ENCODE measurements at places on chromosomes 4 and X. TPM values are rescaled to one million over a fixed set of nuclear protein-coding genes. Genes with fewer than 3 reads are reported as not detected.

MAGEA8 gene
- total RNA-seq, result not detected

BEND2 gene
- not detected for total RNA-seq

NAT8L gene
- total RNA-seq, result 0.45 TPM

GYPE gene
- not detected for total RNA-seq

ANTXR2 gene
- total RNA-seq, result 12.9 TPM

UPF3B gene
- 3.7 TPM for total RNA-seq

PRPS2 gene
- total RNA-seq, result 91.0 TPM

ITM2A gene
- total RNA-seq, result not detected

NHSL2 gene
- total RNA-seq, result 0.06 TPM

APLN gene
- total RNA-seq, result 0.19 TPM

IL21 gene
- not detected for total RNA-seq

- DNase-seq, result no peak
Measured at GRCh38 chr4:177006331-177006730, 213.6 kb upstream of the VEGFC start.

GRCh38 chr4:27078934-27079455, 218.4 kb downstream of the STIM2 start:
- DNase-seq, result no peak

DNA sequence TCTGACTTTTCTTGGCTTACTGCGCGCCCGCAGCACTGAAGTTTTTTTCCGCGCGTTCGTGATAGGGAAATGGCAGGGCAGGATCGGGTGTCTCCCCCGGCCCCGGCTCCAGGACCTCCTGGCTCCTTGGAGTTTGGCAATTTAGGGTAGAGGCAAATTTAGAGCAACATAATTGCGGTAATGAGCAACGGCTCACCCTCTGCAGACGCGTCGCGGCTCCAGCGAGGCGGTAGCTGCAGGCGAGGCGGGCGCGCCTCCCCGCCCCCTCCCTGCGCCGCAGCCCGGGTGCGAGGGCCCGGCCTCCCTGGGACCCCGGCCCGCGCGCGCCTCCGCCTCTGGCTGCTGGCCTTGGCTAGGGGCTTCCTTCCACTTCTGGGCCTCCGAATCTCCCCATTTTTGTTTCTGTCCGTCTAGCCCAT, 6.2 kb downstream of the MSX1 start:
- DNase-seq, result no peak

- no peak for DNase-seq
Measured at GRCh38 chr4:153095448-153096204, 108.6 kb upstream of the TRIM2 start.

DNA sequence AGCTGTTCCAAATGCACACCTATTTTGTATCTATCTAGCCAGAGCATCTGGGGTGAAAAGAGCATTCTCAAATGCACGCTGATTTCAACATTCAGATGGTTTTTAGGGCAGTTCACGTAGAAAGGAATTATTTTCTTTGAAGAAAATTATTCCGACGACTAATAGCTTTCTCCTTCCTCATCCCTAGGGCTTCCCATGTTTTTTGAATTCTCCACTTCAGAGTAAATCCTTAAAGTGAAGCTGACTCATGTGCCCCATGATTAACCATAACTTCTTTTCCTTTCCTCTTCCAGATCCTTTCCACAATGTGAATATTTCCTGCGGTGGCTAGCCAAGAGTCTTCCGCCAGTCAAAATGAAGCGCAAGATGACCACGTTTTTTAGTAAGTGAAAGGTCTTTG, 86.7 kb upstream of the PDHA1 start:
- no peak for DNase-seq

- no peak for DNase-seq
Measured at GRCh38 chr4:6404611-6405396, 67.6 kb downstream of the PPP2R2C start.

DNA sequence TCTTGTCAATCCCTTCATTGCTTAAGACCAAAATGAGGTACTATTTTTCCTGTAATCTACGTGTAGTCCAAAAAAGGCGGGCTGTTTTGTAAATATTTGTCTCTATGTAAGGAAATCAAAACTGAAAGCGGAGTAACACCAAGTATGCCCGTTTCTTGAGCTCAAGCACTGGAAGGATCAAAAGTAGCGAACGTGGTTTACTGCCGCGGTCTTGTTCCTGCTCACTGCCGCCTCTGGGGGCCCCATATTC, 71.5 kb downstream of the AFF1 start:
- DNase-seq, result peak; percentile 82

- DNase-seq, result no peak
Measured at GRCh38 chr4:155615081-155615887, 51.4 kb upstream of the GUCY1A1 start.

DNA sequence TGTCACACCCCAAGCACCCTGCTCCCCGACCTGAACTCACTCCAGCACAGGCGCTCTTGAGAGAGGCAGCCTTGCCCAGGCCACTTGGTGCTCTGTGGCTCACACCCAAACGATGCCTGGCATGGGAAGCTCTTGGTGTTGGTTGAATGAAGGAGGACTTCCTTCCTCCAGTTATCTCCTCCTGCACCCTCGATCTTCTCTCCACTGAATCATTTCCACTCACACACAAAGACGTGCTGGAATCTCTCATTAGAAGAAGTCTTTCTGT, 90.5 kb upstream of the TRIM2 start:
- no peak for DNase-seq

DNA sequence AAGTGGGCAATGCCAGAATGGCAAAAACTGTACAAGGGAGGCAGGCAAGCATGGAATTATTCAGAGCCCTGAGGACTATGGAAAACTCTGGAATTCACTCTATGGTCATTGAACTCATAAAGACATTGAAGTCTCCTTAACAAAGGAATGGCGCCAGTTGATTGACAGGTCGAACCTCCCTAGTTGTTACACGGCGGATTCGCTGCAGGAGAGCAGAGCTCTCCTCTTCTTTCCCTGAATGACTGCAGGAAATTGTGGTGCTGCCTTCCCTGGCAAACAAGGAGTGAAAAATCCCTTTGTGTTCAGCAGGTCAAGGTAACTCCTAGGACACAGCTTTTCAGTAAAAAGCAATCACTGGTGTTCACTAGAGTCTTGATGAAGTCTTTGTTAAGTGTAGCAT, 732.8 kb upstream of the FRG1 start:
- DNase-seq, result no peak

- DNase-seq, result no peak
Measured at GRCh38 chr4:102546635-102547034, 45.5 kb downstream of the NFKB1 start.

GRCh38 chr4:4837316-4837715, 22.1 kb upstream of the MSX1 start:
- DNase-seq, result no peak

GRCh38 chr4:26459054-26459755, 31.1 kb downstream of the CCKAR start:
- DNase-seq, result peak; percentile 80

DNA sequence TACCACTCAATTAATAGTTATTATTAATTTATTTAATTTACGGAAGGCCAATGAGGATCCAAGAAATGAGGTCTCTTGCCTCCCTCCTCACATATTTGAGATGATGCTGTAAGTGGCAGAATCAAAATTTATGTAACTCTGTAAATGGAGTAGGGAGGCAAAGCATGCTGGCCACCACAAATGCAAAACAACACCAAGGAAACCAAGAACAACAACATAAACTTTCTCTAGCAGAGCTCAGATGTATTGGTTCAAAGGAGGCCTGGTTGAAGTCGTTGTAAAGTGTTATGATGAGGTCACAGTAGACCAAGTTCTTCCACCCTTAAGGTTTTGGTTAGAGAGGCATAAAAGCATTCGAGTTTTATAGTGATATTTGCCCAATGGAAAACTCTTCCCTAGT, 194.8 kb upstream of the FAT1 start:
- DNase-seq, result no peak

DNA sequence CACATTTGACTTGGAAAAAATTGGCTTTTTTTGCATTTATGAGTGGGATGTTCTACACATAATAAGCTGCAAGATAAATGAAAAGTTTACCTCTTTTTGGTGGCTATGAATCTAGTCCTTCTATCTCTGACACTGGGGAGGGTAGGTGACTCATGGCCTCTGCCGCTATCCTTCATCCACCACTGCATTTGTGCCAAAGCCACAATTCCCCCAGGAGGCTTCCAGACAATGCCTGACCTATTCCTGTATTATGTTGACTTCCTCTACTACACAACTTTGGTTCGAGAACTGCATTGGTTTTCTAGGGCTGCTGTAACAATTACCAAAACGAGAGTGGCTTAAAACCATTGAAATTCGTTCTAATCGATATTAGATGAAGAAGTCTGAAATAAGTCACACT, 245.6 kb downstream of the TRAM1L1 start:
- DNase-seq, result peak; percentile 71

- DNase-seq, result no peak
Measured at GRCh38 chr4:82715731-82716617, 82.6 kb downstream of the SCD5 start.

DNA sequence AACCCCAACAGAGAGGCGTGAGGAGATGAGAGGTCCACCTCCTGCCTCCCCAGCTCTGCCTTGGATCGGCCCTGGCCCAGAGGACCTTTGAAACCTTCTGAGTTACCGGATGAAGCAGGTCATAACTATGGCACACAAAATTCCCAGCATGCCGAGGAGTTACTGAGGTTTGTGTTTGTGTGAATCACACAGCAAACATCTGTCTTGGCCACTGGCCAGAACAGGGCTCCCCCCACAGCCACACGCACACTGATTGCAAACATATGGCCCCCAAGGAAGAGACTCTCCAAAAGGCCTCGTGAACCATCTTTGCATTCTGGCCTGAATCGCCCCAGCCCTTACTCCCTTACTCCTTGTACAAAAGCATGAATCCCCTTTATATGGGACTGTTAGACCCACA, 18.9 kb downstream of the RPS4X start:
- DNase-seq, result peak; percentile 58

GRCh38 chrX:11264925-11265324, 28.3 kb upstream of the AMELX start:
- DNase-seq, result no peak

DNA sequence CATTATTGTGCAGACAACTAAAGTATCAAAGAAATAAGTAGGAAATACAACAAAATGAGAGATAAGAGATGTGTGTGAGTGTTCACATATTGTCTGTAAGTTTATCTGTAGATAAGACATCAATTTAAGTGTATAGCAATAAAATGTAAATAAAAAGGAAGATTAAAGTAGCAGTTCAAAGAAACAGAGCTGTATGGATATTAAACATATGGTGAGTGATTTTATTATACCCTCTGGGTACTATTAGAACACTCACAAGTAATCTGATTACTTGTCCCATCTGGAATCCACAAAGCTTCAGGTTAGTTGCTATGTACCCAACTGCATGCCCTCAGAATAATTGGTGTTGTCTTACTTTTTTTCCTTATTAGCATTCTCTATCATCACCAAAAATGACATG, 747.9 kb upstream of the ADGRL3 start:
- no peak for DNase-seq

DNA sequence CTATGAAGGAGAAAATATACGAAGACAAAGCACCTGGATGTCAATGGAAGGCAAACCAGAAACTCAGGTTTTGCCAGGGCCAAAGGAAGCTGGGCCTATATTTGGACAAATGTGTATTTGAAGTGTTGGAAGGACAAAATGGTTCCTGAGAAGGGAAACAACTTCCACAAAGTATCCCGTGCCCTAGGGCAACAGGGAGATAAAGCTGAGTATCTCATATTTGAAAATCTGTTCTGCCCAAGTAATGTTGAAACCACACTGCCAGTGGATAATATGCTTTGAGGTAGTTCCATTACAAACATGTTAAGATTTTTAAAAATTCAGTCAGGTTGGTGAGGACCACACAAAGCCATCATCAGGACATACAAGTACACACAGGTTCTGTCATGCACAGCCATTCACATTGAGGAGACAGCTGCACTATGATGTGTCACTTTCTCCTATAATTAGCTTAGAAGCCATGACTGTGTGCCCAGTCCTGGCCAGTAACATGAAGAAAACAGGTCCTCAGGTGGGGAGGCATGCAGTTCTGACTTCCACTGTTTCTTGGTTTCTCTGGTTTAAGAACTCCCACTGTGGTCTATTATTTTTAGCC, 116.4 kb downstream of the PWWP3B start:
- DNase-seq, result no peak

DNA sequence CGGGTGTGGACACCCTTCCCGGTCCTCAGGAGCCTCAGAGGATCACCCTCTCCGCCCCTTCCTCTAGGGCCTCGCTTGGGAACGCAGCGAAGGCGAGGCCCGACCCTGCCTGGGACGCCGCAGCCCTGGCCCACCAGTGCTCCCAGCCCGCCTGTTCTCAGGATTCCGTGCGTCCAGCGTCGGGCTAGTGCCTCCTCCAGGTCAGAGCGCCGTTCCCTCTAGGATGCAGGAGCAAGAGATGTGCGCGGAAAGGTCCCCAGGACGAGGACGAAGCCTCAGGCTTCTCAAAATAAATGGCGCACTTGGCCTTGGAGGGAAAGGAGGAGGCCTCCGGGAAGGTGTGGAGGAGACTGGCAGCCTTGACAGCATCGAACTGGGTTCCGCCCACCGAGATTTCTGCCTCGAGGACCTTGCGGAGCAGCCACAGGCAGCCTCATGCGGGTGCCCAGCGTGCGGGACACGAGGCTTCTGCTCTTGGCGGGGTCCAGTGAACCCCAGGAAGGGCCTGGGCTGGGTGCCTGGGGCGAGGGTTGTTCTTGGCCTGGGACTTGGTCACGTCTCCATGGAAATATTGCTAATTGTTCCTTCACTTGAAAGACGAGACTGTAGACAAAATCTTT, 35.1 kb downstream of the PITX2 start:
- DNase-seq, result no peak

- DNase-seq, result no peak
Measured at GRCh38 chrX:47316276-47317025, 53.9 kb upstream of the ZNF157 start.

DNA sequence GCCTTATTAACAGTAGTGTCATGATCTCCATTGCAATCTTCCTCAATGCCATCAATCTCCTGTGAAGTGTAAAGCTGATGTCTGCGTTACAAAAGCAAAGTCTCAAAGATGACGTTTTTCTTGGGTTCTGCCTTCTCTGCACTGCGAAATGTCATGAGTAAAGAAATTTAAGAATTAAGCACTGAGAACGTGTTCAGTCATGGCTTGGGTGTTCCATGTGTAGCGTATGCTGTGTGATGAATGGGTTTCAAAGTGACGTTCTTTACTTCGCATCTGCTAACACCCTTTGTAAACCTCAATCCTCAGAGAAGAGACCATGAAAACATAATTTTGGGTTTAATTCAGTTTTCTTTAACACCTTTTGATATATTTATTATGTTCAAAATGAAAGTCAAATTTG, 999 bp downstream of the NAP1L5 start:
- no peak for DNase-seq

DNA sequence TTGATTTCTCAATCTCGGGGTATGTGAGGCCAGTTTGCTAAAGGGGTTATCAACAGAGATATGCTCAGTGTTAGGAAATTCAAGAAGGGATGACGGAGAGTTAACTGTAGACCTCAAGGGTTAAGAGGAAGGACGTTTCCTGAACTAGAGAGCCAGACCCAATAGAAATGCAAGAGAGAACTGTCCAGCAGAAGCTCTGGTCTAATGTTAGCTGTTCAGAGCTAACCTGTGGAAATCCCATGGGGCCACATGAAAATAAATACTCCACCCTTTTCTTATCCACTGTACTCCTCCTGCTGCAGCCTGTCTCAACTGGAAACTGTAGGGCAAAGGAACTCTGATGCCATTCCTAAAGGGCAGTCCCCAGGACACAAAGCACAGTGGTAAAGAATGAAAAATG, 274.3 kb downstream of the DMD start:
- no peak for DNase-seq

- no peak for DNase-seq
Measured at GRCh38 chrX:9462456-9462855, 2.4 kb upstream of the TBL1X start.

- no peak for DNase-seq
Measured at GRCh38 chrX:130351567-130351966, 11.8 kb downstream of the SLC25A14 start.

GRCh38 chrX:148700021-148700420, 199.6 kb downstream of the AFF2 start:
- no peak for DNase-seq
